ENCODE measurements at places on chromosomes 2 and 18. TPM values are rescaled to one million over a fixed set of nuclear protein-coding genes. Genes with fewer than 3 reads are reported as not detected.

Gene RAPH1
- total RNA-seq, result 27.7 TPM

Gene OSBPL6
- total RNA-seq, result 6.5 TPM

Gene FBXO48
- total RNA-seq, result 1.00 TPM

Gene NDUFV2
- total RNA-seq, result 156 TPM

Gene ADD2
- total RNA-seq, result 0.56 TPM

Gene CNGA3
- total RNA-seq, result not detected

DNA sequence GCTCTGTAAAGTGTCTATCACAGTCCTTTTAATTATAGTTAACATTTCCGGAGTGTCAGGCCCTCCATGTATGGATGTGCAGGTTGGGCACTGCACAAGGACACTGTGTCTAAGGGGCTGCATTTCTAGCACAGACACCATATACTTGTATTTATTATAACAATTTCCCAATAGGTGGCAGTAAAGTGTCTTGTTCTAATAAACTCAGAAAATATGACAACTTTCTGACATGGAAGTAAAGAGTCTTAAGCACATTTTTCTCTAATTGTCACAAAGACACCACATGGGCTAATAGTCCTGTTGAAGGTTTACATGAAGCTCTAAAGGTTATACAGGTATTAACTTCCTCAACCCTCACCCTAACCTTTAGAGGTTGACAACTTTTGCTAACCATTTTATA, 156.6 kb downstream of the DYSF start:
- ATAC-seq, result peak; percentile 16

DNA sequence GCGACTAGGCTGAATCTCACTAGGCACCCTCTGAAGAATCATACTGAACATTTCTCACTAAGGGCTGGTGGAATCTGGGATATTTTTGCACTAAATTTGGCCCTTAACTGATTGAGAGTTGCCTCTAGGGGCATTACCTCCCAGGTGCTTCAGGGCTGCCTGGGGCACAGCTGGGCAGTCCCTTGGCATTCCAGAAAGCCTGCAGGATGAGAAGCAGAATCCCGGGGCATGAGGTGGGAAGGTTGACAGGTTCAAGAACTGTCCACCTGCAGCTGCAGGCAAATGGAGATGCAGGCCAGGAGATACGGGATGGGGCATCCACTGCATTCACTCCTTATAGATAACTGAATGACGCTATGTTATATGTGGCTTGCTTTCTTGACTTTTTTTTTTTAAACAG, 7.4 kb downstream of the RESP18 start:
- ATAC-seq, result no peak

DNA sequence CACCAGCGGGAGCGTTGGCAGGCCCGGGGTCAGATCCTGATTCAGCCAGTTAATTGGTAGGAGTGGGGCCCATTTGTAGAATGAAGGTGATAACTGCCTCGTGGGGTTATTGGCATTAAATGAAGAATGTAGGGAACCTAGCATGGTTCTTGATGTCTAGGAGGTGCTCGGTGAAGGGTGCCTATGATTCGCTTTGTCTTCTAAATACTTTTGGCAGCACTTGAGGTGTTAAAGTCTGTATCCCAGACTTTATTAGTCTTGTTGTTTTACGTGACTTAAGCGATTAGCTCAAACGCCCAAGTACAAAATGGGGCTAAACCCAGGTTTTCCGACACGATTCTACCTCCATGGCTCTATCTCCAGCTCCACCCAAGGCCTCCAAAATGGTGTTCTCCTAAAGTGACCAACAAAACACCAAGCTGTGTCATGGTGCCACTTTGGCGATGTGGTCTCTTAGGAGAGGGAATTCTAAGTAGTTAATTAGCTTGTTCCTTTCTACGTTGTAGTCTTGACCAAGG, 980 bp upstream of the PPP4R1 start:
- ATAC-seq, result no peak

DNA sequence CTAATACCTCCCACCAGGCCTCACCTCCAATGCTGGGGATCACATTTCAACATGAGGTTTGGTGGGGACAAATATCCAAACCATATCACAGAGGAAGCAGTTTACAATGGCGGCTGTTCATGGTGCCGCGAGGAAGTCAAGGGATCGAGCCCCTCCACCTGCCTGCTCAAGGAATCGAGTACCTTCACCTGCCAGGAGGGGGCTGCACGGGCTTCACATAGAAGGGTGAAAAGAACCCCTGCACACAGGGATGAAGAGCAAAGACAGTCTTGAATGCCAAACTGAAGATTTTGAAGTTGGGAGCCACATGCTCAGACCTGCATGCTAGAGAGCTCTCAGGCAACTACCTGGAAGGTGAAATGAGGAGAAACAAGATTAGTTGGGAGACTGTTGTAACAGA, 110.3 kb downstream of the KCNF1 start:
- no peak for ATAC-seq

- no peak for ATAC-seq
Measured at GRCh38 chr2:207724113-207724512, 12.7 kb downstream of the CCNYL1 start.

DNA sequence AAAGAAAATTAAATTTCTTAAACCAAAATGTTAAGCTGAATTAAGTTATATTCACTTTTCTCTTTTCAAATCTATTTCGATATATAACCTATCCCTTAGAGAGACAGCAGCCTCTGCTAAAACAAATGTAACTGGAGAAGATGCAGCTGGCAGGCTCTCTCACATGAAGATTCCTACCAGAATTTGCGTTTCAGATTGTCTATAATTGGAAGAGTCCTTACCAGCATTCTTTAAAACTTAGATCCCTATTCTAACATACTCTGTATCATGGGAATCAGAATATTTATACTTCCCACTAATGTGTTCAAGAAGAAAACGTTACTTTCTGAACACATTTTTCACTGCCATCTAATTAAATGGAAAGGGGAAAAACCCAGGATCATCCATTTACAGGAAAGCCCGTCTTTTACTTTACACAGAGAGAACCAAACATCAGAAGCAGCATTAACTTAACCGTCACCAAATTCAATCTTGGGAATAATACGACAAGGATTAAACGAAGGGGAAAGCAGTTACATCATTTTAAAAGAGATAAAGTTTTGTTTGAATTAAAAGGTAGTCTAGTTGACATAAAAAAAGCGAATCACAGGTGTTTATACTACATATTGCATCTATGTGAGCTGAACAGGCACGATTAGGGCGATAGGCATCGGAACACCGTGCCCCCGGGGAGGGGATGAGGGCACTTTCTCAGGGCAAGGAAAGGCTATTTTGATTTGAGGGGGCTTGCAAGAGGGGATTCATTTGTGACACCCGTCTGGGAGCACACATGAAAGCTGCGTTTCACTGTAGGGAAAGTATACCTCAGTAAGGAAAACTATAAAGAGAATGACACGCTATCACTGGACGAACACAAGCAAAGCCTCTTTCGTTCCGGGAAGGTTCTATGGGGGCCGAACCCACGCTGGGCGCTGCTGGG, 1.3 kb downstream of the PTPN2 start:
- no peak for ATAC-seq

GRCh38 chr2:57536535-57537231, 509.9 kb upstream of the VRK2 start:
- no peak for ATAC-seq

- ATAC-seq, result no peak
Measured at GRCh38 chr2:145197944-145198343, 678.0 kb upstream of the ZEB2 start.

DNA sequence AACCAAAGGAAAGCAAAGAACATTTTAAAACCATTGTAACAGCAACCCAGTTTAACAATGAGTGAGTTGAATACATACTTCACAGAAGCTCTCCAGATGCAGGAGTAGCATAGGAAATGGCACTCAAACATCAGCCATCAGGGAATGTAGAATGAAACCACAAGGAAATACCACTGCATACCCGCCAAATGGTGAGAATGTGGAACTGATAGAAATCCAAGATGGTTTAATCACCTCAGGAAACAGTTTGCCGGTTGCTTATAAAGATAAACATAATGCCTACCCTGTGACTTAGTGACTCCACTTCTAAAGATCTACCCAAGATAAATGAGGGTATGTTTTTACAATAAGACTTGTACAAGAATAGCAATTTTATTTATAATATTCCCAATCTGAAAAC, 132.0 kb downstream of the GALNT1 start:
- no peak for ATAC-seq

DNA sequence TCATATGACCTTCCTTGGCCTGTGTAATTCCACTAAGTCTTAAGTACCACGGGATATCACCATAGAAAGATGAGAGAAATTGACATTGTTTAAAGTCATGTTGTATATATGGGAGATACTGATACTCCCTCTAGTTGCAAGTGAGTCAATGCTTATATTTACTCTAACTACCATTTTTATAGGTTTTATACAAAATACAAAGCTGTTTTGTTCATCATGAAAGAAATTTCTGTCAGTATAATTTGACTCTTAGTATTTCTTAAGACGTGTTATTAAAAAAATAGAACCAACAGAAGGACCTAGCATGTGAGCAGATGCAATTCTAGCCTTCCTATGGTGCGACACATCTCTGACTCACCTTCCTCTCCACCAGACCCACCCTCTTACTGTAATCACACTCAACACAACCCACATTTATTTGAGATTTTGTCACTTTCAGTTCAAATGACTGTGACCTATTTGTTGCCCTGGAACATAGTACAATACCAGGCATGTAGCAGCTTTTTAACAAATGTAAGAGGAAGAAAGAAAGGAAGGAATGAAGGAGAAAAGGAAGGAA, 453.1 kb downstream of the CMPK2 start:
- ATAC-seq, result no peak

DNA sequence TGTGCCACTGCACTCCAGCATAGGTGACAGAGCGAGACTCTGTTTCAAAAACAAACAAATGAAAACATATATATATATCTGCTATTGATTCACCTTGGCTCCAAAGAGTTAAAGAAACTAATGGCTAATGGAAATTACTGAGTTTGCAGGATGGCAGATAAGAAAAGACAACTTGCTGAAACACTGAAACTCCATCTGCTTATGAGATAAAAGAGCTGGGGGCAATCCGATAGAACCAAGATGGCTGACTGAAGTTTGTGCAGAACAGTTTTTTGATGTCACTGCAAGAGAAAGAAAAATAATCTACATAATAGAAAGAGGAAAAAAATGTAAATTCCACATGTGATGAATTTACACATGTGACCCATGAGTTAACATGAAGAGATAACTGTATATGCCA, 88.2 kb downstream of the LRATD1 start:
- ATAC-seq, result no peak

DNA sequence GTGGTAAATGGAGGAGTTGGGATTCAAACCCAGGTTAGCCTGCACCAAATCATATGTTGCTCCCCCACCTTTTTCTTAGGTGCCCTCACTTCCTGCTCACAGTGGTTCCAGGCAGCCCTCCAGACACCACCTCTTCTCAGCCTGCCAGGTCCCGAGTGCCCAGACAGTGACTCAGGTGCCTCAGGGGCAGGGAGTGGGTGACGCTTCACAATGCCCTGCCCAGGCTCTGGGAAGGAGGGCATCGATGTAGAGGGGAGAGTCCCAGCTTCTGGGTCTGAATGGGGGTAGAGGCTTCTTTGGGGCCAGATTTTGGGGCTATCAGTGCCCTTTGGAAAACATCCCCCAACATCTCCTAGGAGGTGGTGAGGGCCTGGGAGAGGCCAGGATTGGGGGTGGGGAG, 5.2 kb upstream of the DNAJB2 start:
- peak; percentile 94 for ATAC-seq

DNA sequence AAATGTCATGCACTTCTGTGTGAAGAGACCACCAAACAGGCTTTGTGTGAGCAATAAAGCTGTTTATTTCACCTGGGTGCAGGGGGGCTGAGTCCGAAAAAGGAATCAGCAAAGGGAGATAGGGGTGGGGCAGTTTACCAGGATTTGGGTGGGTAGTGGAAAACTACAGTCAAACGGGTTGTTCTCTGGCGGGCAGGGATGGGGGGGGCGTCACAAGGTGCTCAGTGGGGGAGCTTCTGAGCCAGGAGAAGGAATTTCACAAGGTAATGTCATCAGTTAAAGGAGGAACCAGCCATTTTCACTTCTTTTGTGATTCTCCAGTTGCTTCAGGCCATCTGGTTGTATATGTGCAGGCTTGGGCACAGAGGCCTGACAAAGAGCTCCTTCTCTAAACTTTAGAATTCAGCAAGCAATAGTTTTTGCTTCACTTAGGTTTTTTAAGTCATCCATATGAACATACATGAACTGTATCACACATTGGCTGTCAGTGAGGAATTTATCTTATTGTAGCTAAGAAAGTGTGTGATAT, 17.5 kb upstream of the ALPK2 start:
- no peak for ATAC-seq

DNA sequence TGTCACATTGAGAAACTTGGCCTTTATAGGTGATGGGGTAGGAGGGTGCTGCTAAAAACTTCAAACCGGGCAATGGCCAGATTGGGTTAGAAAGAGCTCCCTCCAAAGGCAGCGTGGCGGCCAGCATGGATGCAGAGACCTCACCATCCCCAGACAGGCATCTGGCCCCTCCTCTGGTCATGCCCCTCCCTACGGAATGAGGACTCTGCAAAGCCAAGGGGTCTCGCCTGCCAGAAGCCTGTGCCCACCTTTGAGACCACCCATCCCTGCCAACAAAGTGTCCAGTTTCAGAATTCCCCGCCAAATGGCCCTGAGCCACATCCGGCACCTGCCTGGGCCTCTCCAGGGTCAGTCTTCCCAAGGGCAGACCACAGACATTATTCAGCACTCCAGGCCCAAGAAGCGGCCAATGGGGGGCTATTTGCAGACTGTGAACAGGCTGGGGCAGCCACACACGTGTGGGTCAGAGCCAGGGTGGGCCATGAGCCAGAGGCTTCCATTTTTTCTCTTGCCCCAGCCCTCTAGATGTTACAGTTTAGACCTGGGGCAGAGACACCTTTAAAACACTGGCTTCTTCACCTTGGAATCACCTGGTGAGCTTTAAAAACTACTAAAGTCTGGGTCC, 4.2 kb upstream of the ATP6V1B1 start:
- ATAC-seq, result no peak

- no peak for ATAC-seq
Measured at GRCh38 chr2:105857076-105857740, 112.5 kb downstream of the NCK2 start.

- peak; percentile 88 for ATAC-seq
Measured at GRCh38 chr2:156935616-156936015, 321.9 kb upstream of the GALNT5 start.

DNA sequence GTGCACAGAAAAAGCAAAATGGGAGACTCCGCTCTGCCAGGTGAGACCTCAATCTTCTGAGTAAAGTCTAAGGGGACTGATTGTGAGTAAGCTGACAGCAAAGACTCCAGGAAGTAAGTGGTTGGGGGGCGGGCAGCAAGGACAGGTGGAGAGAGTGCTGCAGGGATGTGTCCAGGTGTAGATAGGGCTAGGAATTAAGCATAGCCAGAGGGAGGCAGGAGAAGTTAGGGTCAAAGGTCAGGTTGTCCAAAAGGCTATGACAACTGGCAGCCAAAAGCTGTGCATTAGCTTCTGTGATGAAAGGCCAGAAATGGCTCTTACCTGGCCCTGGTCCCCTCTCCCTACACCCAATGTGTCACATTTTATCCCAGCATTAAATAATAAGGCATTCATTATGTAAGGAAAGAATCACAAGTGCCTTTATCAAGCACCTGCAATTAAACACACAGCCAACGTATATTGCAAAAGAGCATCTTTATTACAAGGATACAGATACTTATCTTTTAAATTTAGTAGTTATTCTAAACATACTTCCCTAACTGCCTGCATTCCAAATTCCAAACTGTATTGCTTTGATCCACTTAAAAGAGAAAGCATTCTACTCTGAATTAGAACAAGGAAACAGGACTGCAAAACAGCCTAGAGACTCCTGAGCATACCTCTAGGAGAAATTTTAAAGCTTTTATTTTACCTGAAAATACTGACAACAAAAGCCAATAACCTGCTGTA, 247.9 kb downstream of the IRS1 start:
- no peak for ATAC-seq

GRCh38 chr2:235492850-235493344, 946 bp upstream of the AGAP1 start:
- no peak for ATAC-seq

GRCh38 chr2:130768191-130768855, 13.0 kb downstream of the AMER3 start:
- peak; percentile 28 for ATAC-seq
